ENCODE measurements at places on chromosomes 1 and 21.

GRCh38 chr1:182428043-182428442 is 21.9 kb upstream of the RGSL1 start:
- DNase-seq = no peak

DNA sequence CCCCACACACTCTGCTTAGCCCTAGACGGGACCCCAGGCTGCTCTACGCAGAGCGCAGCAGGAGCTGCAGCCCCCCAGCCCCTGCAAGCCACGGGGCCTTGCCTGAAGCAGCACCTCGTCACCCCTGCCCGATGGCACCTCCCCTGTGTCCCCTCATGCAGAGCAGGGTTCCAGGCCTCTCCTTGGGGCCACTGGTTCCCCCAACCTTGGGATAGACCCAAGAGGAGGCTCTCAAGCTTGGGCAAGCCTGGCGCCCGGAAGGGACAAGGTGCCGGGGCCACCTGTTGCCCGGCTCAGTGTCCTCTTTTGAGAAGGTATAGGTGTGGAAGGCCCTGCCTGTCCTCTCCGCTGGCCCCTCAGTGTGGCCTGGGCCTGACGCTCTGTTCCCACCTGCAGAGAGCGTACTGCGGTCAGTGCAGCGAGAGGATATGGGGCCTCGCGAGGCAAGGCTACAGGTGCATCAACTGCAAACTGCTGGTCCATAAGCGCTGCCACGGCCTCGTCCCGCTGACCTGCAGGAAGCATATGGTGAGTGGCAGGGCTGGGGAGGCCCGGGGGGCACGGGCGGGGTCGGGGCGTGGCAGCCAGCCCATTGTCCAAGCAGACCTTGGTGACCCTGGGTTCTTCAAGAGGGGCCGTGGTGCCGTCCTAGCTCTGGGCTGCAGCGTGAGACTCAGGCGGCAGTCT is 50.6 kb downstream of the FAAP20 start:
- DNase-seq = no peak

GRCh38 chr1:46362158-46362557 is 21.6 kb downstream of the NSUN4 start:
- DNase-seq = no peak

- DNase-seq = peak; percentile 59
Measured at GRCh38 chr1:147641695-147642592, 28.4 kb downstream of the ACP6 start.

DNA sequence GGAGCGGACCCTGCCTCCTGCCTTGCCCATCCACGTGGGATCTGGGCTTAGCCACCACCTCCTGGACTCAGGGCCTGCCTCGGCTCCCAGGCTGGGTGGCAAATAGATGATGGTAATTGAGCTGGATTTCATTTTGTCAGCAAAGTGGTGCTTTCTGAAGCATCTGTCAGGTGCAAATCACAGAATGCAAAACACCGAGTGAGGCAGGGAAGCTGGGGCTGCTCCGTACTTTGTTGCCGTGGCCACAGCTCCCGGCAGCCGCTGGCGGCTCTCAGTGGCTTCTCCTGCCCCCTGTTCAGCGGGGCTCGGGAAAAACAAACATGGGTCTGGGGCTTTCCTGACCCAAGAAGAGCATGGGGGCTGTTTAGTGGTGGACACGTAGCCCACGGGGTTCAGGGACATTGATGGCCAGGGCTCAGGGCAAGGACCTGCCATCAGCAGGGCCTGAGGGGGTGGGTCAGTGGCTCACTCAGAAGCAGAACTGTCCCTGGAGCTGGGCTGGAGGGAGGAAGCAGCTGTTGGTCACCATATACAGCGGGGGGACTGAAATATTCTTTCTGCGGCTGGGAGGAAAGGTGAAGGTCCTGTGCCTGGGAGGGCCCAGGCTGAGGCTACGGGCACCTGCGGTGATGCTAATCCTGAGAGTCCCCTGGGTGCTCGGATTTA is 130.0 kb upstream of the VAMP3 start:
- no peak for DNase-seq

DNA sequence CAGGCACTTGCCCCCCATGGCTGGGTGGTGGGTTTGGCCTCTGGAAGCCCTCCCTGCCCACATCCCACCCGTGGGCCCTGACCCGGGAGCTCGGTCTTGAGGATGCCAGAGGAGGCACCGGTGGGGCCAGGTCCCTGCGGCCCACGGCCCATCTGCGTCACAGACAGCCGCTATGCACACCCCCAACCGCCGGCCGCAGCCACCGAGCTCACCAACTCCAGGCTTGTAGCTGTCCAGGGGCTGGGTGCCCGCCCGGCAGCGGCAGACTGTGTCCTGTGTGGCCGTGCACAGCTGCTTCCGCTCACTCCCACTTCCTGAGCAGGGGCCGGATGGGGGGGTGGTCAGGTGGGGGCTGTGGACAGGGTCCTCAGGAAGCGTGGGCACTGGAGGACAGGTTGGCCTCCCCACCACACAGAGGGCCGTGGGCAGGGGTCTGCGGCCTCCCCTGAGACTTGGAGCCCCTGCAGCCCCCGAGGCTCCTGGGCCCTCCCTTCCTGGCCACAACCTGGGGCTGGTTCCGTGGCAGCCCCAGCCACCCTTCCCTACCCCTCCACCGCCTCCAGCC is 1.1 kb downstream of the TNFRSF4 start:
- DNase-seq = no peak

GRCh38 chr1:46173361-46173856 is 1.5 kb upstream of the TSPAN1 start:
- peak; percentile 50 for DNase-seq

GRCh38 chr1:218712677-218713076 is 367.5 kb downstream of the TGFB2 start:
- DNase-seq = no peak

GRCh38 chr21:32641710-32642698 is 29.8 kb upstream of the CFAP298 start:
- no peak for DNase-seq

DNA sequence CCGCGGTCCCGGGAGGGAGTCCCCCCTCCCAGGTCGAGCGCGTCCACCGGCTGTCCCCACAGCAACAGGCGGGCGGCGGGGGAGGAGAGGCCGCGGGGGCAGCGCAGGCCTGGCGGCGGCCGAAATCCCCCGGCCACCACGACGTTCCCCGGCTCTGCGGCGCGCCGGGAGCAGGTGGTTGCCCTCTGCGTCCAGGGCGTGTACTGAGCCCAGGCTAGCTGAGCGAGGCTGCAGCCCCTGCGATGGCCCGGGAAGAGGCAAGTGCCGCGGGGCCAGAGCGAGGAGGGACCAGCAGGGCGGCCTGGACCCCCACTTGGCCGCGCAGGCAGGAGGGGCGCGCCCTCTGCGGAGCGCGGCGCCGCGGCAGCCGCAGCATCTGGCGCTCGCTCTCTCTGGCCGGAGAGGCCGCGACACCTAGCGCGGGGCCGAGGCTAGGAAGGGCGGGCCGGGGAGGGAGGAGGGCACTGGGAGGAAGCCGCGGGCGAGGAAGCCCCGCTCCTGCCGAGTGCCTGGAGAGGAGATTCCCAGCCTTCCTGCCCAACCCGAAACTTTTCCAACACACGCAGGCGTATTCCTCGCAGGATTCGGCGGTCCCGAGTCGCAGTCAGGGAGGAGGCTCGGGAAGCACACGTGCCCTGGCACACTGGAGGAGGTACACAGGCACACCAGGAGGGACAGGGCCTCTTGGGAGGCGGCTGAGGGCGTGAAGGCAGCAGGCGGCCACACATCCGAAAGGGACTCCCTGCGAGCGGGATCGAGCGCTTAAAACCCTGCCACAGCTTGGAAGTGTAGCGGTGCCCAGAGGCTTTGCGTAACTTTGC is 4.9 kb upstream of the PROX1 start:
- DNase-seq = peak; percentile 15

- DNase-seq = no peak
Measured at GRCh38 chr21:36926989-36927718, 39.3 kb downstream of the HLCS start.

- DNase-seq = no peak
Measured at GRCh38 chr1:229137271-229137670, 133.6 kb upstream of the RAB4A start.

GRCh38 chr21:28794371-28794851 is 198.3 kb downstream of the LTN1 start:
- DNase-seq = no peak

DNA sequence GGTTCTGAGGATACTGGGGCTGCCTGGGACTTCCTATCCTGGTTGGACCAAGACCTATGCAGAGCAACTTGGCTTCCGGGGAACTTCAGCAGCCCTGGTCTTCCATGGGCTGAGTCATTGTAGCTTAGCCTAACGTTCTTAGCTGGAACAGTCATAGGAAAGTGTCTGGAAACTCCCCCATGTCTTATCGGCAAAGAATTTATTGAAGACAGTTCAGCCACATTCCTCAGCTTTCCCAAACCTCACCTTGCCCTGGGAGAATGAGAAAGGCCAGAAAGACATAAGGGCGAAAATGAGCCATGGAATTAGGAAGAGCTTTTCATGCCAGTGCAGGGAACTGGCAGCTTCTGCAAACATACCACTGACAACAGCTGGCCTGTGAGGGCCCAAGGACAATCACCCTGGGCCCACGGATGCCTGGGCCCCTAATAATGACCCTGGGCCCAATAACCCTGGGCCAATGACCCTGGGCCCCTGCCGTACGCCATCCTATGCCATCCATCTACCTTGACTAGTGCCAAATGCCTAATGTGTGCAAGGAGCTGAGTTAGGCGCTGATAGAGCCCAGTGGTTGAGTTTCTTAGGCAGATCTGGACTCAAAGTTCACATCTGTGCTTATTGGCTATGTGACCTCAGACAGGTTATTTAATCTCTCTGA is 114.4 kb upstream of the GADD45A start:
- DNase-seq = peak; percentile 99

GRCh38 chr21:44898011-44898488 is 22.6 kb downstream of the ITGB2 start:
- DNase-seq = no peak

DNA sequence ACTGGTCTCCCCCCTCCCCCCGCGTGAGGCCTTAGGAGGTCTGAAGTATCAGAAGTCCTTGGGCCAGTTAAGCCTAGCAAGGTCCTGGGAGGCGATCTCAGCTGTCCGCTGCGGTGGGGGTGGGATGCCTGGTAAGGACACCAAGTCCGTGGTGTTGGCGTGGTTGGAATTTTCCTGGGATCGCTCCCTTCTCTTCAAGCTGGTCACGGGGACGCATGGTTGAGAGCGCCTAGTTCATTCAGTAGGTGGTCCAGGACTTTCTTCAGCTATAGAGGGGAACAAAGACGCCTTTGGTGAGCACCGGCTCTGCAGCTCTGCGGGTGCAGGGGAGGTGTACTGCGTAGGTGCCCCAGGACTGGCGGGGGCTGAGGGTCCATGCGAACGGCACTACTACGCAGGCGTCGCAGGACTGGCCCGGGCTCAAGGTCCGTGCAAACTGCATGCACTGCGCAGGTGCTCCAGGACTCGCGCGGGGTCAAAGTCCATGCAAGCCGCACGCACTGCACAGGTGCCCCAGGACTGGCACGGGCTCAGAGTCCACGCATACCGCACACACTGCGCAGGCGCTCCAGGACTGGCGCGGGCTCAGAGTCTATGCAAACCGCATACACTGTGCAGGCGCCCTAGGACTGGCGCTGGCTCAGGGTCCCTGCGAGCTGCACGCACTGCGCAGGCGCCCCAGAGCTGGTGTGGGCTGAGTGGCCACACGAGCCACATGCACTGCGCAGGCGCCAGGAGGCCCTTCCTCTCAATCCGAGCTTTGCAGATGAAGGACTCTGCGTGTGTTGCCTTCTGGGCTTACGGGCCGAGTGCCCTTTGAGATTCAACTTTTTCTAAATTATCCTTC is 36.6 kb upstream of the HMGN1 start:
- DNase-seq = no peak

GRCh38 chr1:6738987-6739676 is 37.5 kb upstream of the DNAJC11 start:
- DNase-seq = peak; percentile 42

DNA sequence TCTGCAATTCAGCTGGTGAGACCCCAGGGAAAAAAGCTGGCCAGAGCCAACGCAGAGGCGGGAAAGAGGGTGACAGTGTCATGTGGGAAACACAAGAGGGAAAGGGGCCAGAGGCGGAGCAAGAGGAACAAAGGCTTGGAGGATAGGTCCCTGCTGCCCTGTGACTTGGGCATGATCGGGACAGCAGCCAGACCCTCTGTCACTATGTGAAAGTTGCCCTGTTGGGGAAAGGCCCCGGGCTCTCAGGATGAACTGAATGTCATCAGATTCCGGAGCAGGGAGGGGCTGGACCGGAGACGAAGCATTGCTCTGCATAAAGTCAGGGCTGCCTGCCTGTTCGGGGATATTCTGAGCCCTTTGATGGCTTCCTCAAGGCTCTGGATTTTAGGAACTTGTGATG is 5.7 kb upstream of the ELF3 start:
- DNase-seq = no peak

GRCh38 chr1:18597160-18598042 is 33.2 kb upstream of the PAX7 start:
- DNase-seq = peak; percentile 28

GRCh38 chr1:115910231-115910630 is 66.1 kb upstream of the SLC22A15 start:
- no peak for DNase-seq

DNA sequence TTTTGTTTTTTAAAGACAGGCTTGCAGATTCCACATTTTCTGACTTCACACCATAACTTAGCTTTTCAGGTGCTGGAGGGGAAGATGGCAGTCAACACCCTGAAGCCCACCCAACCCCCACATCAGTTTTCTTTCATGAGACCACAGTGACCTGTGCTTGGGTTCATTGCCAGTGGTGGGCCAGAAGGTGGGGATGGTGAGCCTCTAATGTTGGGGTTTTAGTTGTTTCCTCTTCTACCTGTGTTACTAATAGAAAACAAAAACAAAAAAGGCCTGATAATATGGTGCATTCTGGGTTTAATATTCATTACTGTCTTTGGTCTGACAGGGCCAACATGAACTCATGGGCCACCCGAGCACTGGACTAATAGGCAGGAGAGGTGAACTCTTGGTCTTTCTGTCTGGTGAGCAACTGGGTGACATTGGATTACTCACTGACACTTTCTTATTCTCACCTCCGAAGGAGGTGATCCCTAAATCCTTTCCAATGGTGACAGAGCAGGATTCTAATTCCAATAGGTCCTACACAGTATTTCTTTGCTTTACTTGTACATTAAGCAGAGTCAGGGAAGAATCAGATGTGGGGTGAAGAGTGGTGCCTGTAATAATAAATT is 132.8 kb downstream of the CLIC6 start:
- DNase-seq = peak; percentile 53

DNA sequence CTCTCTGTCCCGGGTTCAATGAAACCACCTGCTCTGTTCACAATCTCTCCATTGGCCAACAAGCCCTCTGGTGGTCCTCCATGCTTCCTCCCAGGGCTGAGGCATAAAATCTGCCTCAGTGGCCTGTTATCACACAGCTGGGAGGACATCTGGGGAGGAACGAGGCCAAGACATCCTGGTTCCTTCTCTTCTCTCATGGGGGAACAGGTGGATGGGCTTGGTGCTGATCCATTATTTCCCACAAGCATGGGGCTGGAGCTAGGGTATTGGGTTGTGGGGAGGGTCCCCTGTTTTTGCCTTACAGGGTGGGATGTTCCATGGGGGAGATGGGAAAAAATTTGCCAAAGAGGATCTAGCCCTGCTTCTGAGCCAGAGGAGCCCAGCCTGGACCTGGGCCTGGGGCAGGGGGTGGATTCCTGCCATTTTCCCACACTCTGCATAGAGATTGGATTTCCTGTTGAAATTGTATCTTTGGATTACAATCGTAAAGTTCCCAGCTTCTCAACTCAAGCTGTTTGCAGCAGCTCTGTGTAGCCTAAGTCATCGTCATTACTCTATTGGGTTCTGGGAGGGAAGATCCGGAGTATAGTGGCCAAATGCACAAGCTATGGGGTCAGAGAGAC is 124.7 kb downstream of the NAV1 start:
- DNase-seq = no peak

Data from M059J (cell line).